Immature natural killer cell (primary cell): ENCODE measurements at places on chromosomes 5 and 9.

GRCh38 chr5:39146831-39147540, 72.4 kb downstream of the FYB1 start:
- H3K27ac ChIP-seq = peak overlapping the region; percentile 81
- DNase-seq = no peak
- H3K4me1 ChIP-seq = peaks cover 30% of the 10 kb centered on the region
- H3K27me3 ChIP-seq = no peaks in the 10 kb centered on the region
- no peak overlapping the region for H3K4me3 ChIP-seq

DNA sequence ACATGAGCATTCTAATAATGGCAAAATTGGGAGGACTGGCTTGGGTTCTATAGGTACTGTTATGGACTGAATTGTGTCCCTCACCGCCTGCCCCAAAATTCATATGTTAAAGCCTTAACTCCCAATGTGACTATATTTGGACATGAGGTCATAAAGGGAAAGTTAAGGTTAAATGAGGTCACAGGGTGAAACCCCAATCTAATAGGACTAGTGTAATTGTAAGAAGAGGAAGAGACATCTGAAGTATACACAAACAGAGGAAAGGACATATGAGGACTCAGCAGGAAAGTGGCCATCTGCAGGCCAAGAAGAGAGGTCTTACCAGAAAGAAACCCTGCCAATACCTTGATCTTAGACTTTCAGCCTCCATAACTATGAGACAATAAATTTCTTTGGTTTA, 23.1 kb downstream of the RNF180 start:
- no peak for DNase-seq
- no peaks in the 10 kb centered on the region for H3K27me3 ChIP-seq
- no peaks in the 10 kb centered on the region for H3K4me1 ChIP-seq
- no peak overlapping the region for H3K4me3 ChIP-seq

DNA sequence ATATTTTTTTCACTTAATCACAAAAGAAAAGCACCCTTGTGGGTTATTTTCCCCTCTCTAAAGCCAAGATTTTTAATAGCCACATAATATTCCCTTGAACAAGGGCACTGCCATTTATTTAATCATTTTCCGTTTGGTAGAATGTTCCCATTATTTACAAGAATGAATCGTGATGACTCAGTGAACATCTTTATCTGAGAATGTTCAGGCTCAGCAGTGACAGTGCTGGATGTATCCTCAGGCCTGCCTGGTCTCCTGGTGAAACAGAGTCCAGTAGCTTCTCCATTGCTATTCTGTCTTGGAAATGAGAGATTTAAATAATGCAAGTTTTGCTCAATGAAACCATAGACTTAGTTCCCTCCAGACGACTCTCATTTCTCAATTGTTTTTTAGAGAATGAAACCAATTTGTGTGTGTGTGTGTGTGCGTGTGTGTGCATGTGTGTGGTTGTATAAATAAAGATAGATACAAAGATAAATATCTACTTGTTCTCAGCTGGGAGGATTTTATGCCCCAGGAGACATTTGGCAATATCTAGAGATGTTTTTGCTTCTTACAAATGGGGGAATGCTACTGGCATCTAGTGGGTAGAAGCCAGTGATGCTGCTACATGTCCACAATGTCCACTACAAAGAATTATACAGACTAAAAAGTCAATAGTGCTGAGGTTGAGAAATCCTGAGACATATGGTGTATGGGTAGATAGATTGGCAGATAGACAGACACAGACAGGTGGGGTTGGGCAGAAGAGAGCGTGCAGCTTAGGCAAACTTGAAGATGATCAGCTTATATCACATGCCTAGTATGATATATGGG, 55.0 kb downstream of the PAPPA start:
- no peak overlapping the region for H3K4me3 ChIP-seq
- DNase-seq = no peak
- no peaks in the 10 kb centered on the region for H3K4me1 ChIP-seq
- no peaks in the 10 kb centered on the region for H3K27me3 ChIP-seq
- no peak overlapping the region for H3K27ac ChIP-seq
- no peaks in the 10 kb centered on the region for H3K36me3 ChIP-seq

DNA sequence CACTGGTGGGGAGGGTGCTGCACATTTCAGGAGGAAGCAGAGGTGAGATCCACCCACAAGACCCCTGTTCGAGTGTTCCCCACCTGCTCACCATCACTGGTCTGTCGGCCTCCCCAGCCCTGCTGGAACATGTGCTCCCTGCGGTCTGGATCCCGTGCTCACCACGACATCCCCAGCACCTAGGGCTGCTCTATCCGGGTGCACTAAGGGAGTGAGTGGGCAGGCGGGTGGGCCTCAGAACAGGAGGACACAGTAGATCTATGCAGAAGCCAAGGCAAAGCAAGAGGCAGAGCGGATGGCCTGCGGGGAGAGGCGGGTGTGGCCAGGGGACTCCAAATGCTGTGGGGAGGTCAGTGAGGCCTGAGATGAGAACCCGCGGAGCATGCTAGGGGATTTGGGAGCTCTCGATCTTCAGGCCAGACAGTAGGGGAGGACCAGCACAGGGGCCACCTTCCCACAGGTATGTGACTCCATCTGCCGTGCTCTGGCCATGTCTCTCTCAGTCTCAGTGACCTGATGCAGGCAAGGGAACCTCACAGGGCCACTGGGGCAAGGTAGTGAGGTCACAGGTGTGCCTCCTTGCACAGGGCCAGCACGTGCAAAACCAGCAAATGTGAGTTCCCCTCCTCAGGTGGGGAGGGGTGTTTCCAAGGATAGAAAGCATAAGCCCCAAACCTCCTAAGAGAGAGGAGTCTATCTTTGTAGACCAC, 134.2 kb downstream of the ZNF354C start:
- H3K27ac ChIP-seq = no peak overlapping the region
- H3K27me3 ChIP-seq = no peaks in the 10 kb centered on the region
- no peaks in the 10 kb centered on the region for H3K4me1 ChIP-seq
- no peak overlapping the region for H3K4me3 ChIP-seq
- H3K36me3 ChIP-seq = no peaks in the 10 kb centered on the region

- H3K4me1 ChIP-seq = peaks cover 5% of the 10 kb centered on the region
- no peak for DNase-seq
- H3K4me3 ChIP-seq = no peak overlapping the region
- H3K27ac ChIP-seq = no peak overlapping the region
- peaks cover 2% of the 10 kb centered on the region for H3K27me3 ChIP-seq
- H3K36me3 ChIP-seq = peaks cover 7% of the 10 kb centered on the region
Measured at GRCh38 chr5:53890490-53890889, 330.1 kb downstream of the NDUFS4 start.
